ENCODE measurements at places on chromosomes 3 and 15.

GRCh38 chr15:101441696-101442095 lies 47.8 kb downstream of the PCSK6 start:
- DNase-seq = no peak

GRCh38 chr3:46913644-46914043 lies 36.1 kb downstream of the PTH1R start:
- no peak for DNase-seq

DNA sequence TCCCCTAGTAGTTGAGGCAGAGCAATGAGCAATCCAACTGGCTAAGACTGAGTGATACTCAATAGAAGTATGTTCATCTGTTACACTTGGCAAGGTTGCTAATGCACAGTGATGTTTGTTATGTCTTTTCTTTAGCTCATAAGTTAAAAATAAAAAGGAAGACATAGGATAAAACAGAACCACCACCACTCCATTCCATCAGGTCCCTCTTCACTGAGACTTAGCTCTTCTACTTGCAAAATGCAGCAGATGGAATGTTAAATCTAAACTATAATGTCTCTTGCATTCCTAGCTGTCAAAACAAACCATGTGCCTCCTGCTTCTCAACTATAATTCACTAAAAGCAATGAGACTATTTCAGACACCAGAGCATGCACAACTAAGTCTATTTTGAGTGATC lies 265.6 kb upstream of the UBE2E2 start:
- no peak for DNase-seq

DNA sequence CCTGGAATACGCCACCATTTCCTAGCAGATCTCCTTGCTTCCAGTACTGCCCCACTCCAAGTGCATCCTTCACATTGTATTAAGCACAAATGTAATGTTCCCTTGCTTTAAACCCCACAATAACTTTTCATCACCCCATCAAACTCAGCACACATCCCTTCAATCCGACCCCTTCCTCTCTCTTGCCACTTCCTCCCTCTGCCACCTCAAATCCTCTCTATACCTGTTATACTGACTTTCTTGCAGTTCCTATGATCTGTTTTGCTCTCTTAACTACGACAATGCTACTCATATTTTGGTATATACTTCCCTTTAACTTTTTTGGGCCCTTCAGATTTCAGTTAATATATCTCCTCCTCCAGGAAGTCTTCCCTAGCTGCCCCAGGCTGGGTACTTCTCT lies 14.1 kb downstream of the PARL start:
- no peak for DNase-seq

DNA sequence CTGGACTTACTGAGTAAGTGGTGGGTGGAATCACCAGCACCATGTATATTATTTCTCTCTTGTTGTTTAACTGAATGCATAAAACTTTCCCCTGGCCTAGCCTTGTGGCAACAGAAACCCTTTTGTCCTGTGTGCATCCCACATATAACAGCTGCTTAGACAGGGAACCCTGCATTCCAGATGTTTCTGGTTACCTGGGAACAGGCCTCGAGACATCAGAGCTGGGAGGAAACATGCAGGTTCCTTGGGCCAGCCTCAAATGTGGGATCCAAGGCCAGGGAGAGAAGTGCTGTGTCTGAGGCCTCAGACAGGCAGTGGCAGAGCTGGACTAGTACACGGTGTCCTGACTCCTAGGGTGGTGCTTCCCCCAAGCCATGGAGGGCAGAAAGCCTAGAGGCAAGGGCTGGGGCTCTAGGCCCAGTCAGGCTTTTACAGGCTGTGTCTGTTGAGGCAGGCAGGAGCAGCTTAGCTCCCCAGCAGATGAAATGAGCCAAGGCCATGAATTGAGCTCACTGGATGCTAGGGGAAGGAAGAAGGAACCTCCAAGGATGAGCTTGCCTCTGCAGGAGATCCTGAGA lies 57.7 kb downstream of the ITGA11 start:
- no peak for DNase-seq

DNA sequence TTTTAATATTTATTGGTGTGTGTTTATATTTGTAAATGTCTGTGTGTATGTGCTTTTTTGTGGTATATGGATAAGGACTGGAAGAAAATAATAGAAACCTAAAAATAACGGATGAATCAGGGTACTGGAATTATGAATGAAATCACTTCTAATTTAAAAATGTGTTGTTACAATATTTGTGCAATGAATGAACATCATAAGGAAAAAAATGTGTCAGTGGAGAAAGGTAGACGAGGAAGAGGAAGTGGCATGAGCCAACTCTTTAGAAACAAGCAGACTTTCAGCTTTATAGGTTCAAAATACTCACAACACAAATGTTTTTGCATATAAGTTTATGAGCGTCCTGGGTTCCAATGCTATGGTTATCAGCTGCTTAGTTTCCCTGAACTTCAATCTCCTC lies 59.4 kb downstream of the SOX2 start:
- no peak for DNase-seq

DNA sequence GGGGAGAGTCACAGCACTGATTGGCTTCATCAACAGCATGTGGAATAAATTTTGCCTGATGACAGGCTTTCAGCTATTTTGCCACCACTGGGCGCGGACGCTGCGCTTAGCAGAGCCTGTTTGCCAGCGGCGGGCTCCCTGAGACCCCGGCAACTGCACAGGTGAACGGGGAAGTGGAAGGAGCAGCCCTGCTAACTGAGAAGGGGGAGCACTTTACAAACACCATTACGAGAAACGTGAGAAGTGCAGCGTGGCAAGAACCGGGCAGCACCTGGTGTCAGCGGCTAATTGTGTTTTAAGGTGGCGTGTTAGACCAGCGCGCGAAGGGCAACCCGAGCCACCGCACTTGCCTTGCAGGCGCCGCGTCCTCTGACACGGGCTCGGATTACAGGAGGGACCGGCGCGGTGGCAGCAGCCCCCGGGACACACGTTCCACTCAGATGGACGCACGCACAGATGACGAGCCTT lies 307.8 kb upstream of the ARRDC4 start:
- DNase-seq = peak; percentile 75

DNA sequence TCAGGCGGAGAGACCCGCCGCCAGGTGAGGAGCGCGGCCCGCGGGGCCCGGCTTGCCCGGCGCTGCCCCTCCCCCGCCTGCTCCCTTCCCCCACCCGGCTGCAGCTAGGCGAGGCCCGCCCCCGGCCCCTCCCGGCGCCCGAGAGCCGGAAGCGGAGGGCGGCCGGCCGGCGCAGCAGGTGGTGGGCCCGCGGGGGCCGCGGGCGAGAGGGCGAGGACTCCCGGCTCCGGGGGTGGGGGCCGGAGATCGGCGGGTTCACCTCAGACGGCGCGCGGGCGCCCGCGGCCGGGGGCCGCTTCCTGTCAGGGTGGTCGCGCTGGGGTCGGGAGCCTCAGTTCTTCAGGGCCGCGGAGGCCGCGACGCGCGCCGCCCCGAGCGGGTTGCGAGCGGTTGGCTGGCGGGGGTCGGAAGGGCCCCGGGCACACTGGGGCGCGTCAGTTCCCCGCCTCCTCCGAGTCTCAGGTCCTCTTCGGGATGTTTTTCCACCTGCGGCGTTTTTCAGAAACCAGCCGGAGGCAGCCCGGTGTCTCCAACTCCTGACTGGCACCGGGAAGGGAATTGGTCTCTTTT lies 395 bp downstream of the ZFAND6 start:
- peak; percentile 76 for DNase-seq

Data from glutamatergic neuron (in vitro differentiated cells).